ENCODE measurements at places on chromosomes 1 and 21.

GRCh38 chr1:68051475-68051874 is 1.0 kb upstream of the DIRAS3 start:
- no peak for DNase-seq

DNA sequence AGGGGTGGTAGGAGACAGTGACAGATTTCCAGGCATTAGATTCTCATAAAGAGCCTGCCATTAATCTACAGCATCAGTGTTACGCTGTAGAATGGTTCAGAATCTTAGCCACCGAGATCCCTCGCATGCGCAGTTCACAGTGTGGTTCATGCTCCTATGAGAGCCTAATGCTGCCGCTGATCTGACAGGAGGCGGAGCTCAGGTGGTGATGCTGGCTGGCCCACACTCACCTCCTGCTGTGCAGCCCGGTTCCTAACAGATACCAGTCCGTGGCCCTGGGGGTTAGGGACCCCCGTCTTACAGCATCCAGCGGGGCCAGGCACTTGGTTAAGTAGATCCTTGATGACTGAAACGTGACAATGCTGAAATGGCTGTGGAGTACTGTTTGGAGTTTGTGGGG is 163.6 kb upstream of the C1orf21 start:
- DNase-seq = no peak

- DNase-seq = no peak
Measured at GRCh38 chr1:41981796-41982195, 63.1 kb upstream of the HIVEP3 start.

GRCh38 chr1:56120021-56120420 is 459.3 kb downstream of the PLPP3 start:
- DNase-seq = no peak

- DNase-seq = no peak
Measured at GRCh38 chr1:212612041-212612961, 3.7 kb downstream of the ATF3 start.

- no peak for DNase-seq
Measured at GRCh38 chr21:38753557-38753971, 52.2 kb upstream of the ETS2 start.

DNA sequence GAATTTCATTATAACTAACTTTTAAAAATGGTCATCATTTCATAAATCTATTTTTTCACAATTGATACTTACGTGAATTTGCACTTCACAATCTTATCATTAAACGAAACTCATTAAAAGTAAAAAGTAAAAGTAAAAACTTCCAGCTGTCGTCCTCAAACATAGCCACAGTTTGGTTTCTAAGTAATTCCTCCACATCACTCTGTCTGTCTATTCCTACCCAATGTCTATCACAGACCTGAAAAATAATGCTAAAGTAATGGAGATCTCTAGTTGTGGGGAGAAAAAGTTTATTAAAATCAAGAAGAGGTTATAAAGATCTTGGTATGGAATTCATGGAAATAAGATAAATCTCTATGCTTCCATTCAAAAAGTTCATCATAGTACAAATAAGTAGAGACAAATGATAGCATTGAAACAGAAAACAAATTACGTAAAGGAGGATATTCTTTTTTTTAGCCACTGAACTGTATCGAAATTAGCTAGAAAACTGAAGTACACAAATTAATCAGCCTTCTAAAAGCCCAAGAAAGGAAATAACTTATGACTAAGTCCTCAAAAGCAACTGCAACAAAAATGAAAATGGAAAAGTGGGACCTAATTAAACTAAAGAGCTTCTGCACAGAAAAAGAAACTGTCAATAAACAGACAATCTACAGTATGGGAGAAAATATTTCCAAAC is 148.6 kb downstream of the TIAM1 start:
- DNase-seq = no peak

GRCh38 chr1:153934746-153935145 is 11.8 kb downstream of the DENND4B start:
- DNase-seq = no peak

DNA sequence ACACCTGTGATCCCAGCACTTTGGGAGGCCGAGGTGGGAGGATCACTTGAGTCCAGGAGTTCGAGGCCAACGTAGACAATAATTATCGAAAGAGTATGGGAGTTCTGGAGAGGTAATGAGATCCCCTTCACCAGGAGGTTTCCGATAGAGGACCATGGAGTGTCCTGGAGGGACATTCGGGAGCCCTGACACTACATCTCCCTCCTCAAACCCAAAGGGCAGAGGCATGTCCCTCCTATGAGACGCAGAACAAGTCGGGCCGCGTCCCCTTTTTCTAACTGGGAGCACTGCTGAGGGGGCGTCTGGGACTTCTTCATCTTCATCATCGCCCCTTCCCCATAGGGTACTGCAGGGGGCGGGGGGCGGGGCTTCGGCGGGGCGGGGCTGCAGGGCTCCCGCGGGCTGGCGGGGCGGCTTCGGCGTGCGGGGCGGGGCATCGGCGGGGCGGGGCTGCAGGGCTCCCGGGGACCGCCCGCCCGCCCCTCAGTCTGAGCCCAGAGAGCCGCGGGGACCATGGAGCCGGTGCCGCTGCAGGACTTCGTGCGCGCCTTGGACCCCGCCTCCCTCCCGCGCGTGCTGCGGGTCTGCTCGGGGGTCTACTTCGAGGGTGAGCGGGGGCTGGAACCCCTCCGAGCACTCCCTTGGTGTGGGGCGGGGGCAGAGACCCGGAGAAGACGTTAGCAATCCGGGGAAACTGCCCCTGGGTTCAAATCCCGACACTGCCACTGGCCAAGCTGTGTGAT is at the start of gene THEMIS2:
Gene THEMIS2, plus strand, starts transcription at position 486 of the 743 bp plus-strand sequence. Its CDS starts 28 bp downstream, at position 514.
- peak; percentile 81 for DNase-seq

DNA sequence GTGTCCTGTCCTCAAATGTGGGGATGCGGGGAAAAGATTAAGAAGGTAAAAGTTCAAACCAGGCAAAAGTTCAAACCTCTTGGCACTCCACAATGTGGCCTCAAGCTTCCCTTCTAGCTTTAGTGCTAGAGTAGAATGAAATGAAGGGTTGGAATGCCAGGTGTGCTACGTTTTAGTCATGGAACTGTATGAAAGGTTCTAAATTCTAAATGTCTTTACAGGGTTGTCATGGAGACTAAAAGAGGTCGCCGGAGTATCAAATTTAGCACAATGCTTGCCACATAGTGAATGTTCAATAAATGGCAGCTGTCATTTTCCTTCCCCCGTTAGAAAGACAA is 57.2 kb upstream of the LRRC8D start:
- no peak for DNase-seq

GRCh38 chr1:67434491-67434890 is 4.3 kb upstream of the SERBP1 start:
- DNase-seq = no peak

DNA sequence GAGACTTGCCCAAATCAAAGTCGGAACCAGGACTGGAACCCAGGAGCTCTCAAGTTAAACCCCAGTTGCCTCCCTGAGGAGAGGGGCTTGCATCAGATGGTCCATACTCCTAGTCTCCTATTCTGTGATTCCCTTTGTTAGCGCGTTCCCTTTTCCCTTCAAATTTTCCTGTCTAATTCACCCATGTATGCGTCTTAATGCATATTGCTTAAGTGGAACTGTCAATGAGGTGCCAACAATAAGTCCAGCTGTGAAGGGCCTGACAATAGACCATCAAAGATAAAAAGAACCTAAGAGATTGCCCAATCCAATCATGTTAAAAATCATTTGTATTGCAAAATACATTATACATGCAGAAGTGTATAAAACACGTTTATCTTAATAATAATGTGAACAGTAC is 634 bp upstream of the SPATA6 start:
- no peak for DNase-seq

GRCh38 chr1:3928586-3928985 is 28.5 kb upstream of the C1orf174 start:
- DNase-seq = no peak

DNA sequence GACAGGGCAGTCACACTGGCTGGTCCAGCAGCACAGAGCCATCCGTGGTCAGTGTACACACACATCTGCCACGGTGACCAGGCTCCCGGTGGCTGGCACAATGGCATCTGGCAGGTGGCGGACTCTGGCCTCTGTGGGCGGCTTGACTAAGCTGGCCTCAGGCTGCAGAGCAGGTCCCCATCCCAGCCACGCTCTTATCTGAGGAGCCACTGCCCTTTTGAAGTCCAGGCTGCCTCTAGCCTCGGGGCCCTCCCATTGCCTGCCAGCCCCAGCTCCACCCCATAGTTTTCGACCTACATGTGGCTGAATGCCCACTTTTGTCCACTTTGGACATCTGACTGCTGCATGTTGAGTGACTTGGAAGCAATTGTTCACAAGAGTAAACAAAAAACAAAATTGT is 29.9 kb upstream of the EDN2 start:
- DNase-seq = no peak

GRCh38 chr1:64280001-64280400 is 76.6 kb downstream of the UBE2U start:
- no peak for DNase-seq

DNA sequence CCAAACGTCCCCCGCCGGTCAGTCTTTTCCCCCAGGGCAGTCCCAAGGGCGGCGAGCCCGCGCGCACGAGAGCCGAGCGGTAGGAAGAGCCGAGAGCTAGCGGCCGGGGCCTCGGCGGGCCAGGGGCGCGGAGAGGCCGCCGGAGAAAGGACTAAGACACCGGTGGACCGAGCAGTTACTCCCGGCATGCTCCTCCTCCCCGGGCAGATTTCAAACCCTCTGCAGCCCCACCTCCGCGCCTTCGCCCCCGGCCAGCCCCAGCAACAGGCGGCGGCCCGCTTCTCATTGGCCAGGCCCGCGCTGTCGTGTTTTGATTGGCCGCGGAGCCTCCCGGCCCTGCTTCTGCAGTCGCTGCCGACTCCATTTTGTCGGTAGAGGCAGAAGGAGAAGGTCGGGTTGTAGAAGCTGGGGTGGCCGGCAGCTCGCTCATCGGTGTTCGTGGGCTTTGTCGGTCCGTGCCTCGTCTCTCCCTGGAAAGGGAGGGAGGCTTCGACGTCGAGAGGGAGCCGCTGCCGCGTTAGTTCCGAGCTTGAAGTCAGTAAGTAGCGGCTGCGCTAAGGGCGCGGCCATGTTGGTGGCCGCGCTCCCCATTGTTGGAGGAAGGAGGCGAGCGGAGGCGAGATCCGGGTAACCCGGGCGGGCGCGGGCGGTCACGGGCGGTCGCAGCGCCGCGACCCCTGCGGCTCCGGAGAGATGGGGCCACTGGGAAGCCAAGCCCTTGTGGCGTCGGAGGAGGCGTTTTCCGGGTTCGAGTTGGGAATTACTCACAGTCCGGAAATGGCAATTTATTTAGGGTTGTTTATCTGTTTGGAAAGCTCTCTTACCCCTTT is at the start of gene PNRC2:
Gene PNRC2, plus strand, starts transcription at position 368 of the 830 bp plus-strand sequence. CDS start 1,630 bp downstream, outside the sequence.
- peak; percentile 95 for DNase-seq

DNA sequence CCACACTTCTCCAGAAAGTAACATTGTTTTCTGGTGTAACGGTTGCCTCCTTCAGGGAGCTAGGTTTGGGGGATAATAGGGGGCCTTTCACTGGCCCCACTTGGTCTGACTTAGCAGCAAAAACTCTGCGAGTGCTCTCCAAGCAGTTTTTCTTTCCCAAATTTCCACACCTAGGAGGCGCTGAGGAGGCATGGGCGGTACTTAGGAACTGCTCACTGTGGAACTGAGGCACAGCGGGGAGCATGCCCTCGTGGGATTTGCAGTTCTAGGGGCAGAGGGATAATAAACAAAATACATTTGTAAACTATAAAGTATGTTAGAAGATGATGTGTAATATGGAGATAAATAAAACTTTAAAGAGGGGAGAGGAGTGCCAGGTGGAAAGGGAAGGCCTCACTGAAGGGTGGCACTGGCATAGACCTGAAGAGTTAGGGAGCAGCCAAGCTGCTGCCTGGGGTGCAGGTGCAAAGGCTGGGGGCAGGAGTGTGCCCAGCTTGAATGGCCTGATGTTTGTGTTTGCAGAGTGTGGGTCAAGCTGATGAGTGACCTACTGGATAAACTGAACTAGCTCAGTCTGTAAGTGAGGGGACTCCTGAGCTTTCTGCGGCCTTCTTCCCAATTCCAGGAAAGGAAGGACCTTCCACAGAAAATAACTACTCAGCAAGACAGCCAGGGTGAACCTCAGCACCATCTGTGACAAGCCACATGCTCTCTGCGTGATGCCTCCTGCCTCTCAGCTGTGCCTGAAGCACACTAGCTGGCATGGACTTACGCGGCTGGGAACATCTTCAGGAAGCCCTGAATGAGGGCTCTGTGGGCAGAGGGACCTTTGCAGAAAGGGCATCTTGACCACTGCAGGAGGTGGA is 1.9 kb downstream of the EPHX1 start:
- DNase-seq = no peak

DNA sequence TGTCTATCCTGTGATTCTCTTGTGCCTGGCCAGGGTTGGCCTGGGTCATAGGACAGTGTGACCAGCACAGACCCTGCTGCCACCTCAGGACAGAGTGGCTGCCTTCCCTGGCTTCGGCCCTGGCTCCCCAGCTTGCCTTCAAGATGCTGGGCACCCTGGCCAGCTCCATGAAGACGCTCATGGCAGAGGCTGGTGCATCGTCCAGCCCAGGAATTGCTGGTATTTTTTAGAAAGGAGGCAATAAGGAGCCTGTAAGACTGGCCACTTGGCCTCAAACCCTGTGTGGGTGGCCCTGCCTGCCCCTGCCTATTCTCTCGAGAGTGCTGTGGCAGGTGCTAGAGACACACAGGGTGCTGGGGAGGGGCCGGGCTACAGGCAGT is 70.4 kb upstream of the ACTRT2 start:
- DNase-seq = no peak

- DNase-seq = no peak
Measured at GRCh38 chr1:200917291-200917817, 22.7 kb downstream of the INAVA start.

DNA sequence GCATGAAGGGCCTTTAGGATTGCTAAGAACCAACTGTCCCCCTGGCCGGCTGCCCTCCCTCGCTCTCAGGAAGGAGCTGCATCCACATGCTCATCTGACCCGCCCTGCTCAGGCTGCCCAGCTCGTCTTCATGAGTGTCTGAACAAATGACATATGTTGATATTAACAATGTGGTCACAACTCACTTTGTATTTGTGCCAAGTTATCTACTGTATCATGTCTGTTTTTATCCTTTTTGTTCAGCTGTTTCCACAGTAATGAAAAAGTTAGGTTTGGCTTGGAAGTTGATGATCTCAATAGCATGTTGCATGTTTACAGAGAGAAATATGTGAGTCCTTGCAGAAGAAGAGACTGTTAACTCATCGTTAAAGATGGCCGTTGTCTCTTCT is 75.1 kb downstream of the PHTF1 start:
- DNase-seq = no peak

- no peak for DNase-seq
Measured at GRCh38 chr1:236465231-236465958, 58.4 kb upstream of the LGALS8 start.

DNA sequence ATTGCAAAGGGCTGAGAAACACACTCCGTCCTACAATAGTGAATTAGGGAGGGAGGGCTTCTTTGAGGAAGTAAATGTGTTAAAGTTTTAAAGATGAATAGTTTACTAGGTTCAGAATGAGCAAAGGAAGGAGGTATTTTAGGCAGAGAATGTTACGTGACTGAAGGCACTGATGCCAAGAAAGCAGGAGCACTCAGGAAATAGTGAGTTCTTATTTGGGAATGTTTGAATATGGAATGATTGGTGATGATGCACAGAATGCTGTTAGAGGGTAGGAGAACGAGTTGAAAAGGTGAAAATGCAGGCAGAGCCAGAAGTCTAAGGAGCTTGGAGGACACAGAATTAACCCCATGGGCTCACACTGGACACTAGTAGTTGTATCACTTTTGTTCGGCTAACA is 108.0 kb downstream of the NRIP1 start:
- no peak for DNase-seq

- no peak for DNase-seq
Measured at GRCh38 chr1:87051965-87052364, 137.5 kb downstream of the HS2ST1 start.

- DNase-seq = no peak
Measured at GRCh38 chr21:16037421-16037955, 307.7 kb downstream of the USP25 start.

- no peak for DNase-seq
Measured at GRCh38 chr21:31917108-31917507, 44.3 kb downstream of the HUNK start.

All from activated T-cell treated with anti-CD3 and anti-CD28 coated beads, Interleukin-2, amount 50 U/mL, for 1 hour (primary cell).